IPS-NIHi11 (cell line): ENCODE measurements at places on chromosomes 6 and 20.
A peak's percentile ranks its signal among the peaks of the same experiment; 100 is the strongest.

GRCh38 chr6:5422321-5422915 lies 161.1 kb downstream of the FARS2 start:
- peak; percentile 62 for DNase-seq

GRCh38 chr6:3742076-3742425 lies 9.5 kb downstream of the PXDC1 start:
- no peak for DNase-seq

GRCh38 chr6:129124347-129124746 lies 241.4 kb downstream of the LAMA2 start:
- DNase-seq: no peak

DNA sequence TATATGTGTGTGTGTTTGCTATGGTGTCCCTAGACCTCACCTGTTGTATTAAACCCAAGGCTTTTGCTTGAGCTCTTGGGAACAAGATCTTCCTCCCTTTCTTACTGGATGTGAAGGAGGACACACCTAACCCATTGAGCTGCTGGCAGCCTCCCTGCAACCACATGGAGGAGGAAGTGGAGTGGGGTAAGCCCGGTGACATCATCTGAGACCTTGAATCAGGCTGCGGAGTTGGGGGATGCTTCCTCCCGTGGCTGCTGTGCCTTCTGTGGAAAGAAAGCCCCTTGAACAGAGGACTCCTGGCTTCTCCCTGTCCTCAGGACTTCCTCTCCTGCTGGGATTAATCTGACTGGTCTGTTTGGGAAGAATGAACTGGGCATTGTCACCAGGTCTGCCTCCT lies 3.3 kb downstream of the CST11 start:
- no peak for DNase-seq

GRCh38 chr20:31720486-31721407 lies 1.9 kb downstream of the BCL2L1 start:
- DNase-seq: no peak

GRCh38 chr20:45407067-45407745 lies 883 bp upstream of the DBNDD2 start:
- DNase-seq: peak; percentile 66

GRCh38 chr6:132446141-132446854 lies 45.0 kb upstream of the MOXD1 start:
- no peak for DNase-seq

GRCh38 chr6:151390851-151391470 lies 398 bp downstream of the ZBTB2 start:
- peak; percentile 72 for DNase-seq

- no peak for DNase-seq
These were observed 168.2 kb downstream of the SMOC2 start for GRCh38 chr6:168609026-168609685.

GRCh38 chr6:11030904-11031303 lies 13.2 kb downstream of the ELOVL2 start:
- DNase-seq: no peak

- DNase-seq: no peak
These were observed 73.6 kb downstream of the SLX4IP start for GRCh38 chr20:10508468-10509251.

DNA sequence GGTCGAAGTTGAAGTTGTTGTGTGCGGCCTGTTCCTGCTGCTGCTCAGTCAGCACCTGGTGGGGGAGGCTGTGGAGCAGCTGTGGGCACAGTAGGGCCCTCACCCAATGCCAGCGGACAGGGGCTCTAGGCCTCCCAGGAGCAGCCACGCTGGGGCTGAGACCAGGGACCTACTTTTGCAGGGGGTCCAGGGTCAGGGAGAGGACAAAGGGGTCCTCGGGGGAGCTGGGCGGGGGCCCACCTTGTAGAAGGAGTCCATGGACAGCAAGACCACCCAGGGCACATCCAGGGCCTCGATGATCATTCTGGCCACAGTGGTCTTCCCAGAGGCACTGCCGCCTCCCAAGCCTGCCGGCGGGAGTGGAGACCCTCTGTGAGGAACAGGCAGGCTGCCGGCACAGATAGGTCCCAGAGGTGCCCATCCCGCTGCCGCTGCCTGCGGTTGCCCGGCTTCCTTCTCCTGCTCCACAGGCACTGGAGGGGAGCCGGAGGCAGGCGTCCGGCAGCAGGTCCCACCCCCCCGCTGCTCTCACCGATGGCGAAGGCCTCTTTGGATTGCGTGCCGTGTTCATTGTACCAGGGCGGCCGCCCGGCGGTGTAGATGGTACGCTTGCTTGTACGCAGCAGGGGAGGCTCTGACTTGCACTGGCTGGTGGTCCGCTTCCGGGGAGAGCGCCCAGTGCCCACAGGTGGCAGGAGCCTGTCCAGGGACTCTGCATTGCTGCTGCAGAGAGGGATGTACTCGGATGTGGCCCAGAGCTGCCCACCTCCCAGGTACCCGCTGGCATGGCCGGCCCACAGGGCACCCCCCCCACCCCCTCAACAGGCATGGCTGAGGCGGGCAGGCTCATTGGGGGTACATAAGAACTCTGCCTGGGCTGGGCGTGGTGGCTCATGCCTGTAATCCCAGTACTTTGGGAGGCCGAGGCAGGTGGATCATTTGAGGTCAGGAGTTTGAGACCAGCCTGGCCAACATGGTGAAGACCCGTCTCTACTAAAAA lies 10.0 kb downstream of the UCKL1 start:
- DNase-seq: no peak

DNA sequence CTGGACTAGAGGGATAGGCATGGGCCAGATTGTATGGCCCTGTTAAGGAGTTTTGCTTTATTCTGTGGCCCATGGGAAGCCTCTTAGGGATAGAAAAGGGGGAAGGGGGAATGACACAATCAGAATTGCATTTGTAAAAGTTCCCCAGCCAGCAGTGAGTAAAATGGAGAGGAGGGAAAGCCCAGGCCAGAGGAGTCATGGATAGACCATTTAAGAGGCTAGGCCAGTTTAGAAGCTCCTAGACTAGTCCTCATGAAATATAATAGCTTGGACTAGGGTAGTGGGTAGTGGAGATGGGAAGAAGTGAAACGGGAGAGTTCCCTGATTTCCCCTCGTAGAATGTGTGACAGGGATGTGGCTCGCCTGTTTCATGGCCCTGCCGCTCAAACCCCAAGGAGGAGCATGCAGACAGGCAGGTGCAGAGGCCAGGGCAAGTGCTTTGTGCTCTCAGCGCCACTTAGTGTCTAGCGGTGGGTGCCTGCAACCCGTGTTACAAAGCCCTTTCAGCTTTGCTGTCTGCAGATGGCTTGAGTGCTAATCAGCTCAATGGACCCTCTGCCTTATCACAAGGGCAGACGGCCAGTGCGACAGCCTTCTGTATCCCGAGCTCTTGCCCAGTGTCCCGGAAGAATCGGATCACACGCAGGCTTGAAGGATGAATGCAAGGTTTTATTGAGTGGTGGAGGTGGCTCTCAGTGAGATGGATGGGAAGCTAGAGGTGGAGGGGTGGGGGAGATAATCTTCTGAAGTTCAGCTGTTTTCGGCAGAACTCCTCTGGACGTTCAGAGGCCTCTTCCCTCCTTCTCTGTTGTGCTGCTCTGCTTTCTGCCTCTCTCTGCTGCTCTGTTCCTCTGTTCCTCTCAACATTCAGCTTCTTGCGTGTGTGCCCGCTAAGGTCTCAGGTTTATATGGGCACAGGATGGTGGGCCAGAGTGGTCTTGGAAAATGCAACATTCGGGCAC lies 141.1 kb downstream of the CEP57L1 start:
- DNase-seq: peak; percentile 54

DNA sequence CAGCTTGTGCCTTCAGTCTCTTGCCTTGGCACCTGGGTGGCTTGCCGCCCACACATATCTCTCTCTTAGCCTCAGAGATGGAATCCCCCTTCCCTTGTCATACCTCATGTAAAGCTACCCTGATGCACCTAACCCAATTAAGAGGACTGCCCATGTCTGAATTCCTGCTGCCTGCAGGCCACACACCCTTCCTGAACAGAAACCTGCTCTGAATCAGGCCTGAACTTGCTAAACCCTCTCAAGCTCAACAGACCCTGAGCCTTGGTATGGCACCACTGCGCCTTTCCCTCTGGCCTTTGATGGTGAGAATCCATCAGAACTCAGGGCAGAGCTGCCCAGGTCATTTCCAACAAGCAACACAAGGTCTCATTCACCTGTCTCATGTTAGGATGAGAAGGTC lies 5.2 kb downstream of the RAET1G start:
- DNase-seq: no peak

DNA sequence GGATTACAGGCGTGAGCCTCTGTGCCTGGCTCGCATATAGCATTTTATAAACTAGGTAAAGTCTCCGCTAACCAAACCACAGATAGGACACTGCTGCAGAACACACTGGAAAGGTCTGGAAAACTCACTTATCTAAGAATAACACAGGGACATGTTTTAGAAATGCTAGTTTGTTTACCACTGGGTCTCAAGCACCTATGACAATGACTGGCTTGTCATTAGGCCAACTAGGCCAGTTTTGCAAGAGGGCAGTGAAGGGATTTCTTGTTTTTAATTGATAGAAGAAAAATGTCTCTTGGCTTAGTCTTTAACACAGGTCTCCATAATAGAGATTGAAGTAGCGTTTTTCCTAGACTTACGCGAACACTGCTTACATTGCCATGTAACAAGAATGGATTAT lies 201.4 kb downstream of the TMEM242 start:
- DNase-seq: no peak

- no peak for DNase-seq
These were observed 154.3 kb downstream of the ANKRD60 start for GRCh38 chr20:58073945-58074856.

DNA sequence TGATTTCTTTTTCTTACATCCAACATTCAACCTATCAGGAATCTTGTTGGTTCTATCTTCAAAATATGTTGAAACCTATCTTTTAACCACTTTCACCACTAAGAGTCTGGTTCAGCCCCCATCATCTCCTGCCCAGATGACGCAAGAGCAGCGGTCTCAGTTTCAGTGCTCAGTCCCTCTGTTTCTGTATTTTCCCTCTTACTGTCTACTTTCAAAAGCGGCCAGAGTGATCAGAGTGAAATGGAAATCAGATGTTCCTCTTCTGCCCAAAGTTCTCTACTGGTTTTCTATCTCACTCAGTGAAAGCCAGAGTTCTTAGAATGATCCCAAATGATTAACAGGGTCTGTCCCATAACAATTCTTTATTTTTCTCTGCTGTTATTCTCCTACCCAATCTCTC lies 147.9 kb upstream of the PDE7B start:
- DNase-seq: no peak
